ENCODE measurements at places on chromosomes 12 and 14.

GRCh38 chr14:74660167-74660566 is 48.1 kb upstream of the LTBP2 start:
- DNase-seq: no peak

DNA sequence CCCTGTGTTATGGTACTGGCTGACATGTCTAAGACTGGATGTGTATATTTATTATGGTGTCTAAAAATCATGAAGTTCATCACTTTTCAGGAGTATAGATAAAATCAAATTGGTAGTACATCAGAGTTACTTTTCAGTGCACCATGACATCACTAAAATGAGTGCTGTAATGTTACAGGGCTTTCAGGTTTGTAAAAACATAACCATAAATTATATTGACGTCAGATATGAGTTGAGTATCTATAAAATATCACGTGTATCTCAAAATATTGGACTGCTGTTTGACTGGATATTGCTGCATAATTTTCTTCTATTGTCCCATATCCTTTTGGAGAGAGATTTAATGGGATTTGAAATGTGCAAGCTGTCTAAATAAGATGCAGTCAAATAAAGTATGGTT is 22.0 kb downstream of the NAA30 start:
- no peak for DNase-seq

- no peak for DNase-seq
Measured at GRCh38 chr12:45458238-45458637, 242.3 kb downstream of the ANO6 start.

GRCh38 chr14:100654814-100655740 is 67.9 kb upstream of the BEGAIN start:
- DNase-seq: peak; percentile 31

DNA sequence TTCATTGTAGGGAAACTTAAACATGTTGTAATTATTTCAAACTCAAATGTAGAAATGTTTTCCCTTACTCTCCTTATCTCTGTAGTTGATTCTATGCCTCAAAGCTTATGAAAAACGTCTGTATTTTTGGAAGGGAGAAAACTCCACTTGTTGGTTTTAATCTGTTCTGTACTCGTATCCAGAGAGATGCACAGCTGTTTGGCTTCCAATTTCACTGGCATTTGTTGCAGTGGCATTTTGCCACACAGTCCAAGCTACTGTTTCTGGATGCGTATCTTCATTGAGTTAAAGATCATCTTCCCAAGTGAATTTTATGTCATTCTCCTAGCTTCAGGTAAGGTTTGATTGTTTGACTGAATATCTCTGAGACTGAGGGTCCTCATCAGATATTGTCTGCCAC is 481.4 kb downstream of the TRHDE start:
- no peak for DNase-seq

DNA sequence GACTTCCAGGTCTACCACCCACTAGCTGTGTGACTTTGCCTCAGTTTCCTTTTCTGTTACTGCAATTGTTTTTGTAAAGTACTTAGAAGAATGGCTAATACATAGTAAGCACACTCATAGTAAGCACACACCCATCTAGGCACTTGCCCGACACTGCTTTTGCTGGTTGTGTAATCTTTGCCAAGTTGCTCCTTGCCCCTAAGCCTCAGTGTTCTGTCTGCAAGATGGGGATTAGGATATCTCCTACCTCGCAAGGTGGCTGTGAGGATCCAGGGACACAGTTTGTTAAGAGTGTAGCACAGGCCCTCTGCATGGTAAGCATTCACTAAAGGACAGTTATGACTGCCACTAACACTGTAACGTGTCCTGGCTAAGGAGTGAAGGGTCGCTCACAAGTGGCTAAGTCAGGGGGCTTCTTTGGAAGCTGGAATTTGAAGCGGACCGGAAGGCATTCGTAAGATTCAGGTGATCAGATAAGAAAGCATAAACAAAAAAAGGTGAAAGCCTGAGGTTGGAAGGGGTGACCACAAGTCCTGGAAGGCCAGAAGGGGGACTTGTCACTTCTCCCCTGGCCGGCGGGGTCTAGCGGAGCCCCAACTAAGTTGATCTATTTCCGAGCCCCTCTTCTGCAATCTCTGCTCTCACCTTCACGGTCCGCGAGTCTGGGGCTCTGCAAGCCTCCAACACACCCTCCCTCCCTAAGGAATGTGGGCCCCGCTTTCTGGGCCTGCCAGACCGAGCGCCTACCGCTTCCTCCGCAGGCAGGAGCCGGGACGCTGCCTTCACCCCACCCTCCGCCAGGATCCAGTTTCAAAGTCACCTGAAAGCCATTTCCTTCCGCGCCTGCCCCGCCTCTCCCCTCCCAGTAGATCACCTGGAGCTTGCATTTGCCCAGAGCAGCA is 1.5 kb upstream of the PLEKHG3 start:
- DNase-seq: no peak

DNA sequence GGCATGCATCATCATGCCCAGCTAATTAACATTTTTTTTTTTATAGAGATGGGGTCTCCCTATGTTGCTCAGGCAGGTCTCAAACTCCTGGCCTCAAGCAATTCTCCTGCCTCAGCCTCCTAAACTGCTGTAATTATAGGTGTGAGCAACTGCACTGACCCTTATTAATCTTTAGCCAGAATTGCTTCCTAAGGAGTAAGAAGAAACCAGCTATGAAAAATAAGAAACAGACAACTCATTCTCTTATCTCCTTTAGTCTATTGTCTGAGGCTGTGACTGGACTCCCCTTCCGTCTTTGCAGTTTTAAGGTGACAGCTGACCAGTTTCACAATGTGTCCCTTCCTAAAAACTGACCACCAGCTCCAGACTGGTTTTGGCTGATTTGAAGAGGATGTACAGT is 52.4 kb downstream of the EMP1 start:
- DNase-seq: no peak

- DNase-seq: no peak
Measured at GRCh38 chr12:22881878-22882385, 257.0 kb downstream of the ETNK1 start.

DNA sequence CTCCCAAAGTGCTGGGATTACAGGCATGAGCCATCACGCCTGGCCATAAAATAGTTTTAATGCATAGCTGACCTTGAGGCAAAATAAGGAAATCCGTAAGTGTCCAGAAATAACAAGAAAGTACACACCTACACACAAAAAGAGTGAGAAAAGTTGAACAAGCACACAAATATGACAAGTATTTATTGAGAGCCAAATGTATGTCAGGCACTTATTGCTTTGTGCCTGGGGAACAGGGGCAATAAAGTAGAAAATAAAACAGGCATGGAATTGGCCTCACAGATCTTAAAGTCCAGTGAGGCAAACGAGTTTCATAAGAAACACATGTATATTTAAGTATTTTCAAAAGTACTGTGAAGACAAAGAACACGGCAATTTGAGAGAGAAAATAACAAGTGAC is 103.7 kb downstream of the ERGIC2 start:
- no peak for DNase-seq

DNA sequence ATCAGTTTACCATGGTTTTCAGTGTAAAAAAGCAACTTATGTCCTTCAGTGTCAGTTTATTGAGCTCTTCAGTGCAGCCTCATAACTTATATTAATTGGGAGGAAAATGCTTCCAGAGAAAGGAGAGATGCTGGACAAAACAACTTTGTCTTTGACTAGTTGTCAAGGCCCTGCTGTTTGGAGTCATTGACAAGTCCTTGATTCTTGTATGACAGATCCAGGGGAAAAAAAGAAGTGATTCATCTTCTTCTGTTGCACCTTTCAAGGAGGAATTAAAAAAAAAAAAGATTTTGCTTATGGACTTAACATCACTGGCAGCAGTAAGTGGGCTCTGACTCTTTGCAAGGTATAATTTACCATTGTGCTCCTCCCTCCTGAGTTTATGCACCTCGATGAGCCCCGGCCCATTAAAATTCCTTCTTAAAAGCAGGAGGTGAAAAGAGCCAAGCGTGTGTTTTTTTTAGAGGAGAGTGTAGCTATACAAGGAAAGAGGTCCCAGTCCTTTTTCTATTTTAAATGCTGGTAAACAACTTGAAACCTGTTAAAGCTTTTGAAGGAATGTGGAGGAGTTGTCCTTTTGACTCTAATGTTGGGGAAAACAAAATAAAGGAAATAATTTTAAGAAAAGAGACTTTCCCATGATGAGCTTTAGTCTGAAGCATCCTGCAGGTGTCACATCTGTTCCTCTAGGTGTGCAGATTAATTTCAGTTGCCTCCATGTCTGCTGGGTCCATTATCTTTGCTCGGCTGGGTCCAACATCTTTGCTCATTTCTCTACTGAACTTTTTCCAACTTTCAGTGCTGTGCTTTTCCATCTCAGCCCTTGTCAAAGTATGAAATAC is 431.6 kb downstream of the RAD51B start:
- DNase-seq: no peak

GRCh38 chr12:57604454-57604991 is at the start of gene DTX3:
DTX3 (plus strand) TSS chr12:57604824; CDS start chr12:57606518, 1,694 bp downstream.
- DNase-seq: peak; percentile 34

- DNase-seq: no peak
Measured at GRCh38 chr14:68787092-68787992, 5.5 kb downstream of the ZFP36L1 start.

- DNase-seq: peak; percentile 48
Measured at GRCh38 chr12:122527478-122527944, 462 bp downstream of the KNTC1 start.

DNA sequence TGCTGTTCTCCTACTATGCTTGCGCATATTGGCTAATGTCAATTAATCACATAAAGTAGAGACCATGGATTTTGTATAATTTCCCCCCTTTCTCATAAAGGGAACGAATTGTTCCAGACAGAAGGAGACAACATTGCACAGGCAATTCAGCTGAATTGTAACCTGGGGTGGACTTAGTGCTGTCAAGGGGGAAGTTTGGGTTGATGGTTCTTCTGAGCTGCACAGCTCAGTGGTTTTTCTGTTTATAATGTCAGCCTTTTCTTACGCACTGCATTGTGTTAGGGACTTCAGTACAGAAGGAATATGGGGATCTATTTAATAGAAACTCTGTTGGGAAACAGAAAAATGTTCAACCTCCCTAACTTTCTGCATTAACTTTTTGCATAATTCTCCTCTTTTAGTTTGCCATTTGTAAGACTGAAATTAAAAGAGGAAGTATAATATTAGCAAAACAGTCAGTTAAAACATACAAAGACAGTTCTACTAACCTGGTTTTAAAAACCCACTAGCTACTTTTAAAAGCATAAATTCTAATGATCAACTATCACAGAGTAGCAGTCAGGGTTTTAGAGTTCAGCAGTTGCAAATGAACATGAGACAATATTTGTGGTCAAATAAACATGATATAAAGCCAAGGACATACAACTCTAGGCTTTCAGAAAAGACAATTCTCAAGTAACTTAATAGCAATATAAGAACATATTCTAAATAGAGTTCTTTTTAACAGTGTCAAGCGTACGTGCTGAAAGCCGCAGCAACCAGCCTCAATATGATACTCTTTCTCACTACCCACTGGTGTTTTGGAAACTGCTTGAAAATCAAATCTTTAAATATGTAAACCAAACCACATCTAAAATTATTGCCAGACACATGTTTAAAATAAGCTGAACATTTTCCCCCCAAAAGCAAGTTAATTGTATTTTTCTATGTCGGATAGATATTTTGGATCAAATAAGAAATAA is 393.0 kb downstream of the FSCB start:
- no peak for DNase-seq

GRCh38 chr12:79689477-79690141 is 1.2 kb downstream of the PAWR start:
- no peak for DNase-seq

DNA sequence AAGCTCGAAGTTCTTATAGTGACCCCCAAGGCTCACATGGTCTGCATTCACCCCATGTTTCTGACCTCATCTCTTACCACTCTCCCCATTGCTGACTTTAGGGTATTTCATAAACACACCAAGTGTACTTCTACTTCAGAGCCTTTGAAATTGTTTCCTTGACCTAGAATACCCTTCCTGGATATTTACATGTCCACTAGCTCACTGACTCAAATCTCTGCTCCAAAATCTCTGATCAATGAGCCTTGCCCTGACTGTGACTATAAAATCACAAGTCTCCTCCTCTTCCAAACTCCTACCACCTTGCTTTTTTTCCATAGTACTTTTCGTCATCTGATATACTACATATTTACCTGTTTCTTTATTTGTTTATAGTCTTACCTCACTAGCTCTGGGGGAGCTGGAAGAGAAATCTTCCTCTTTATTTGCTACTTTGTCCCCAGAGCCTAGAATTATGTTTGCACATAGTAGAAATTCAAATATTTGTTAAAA is 105.1 kb downstream of the RMST start:
- DNase-seq: no peak
